ENCODE measurements at places on chromosomes 2 and 18.

- DNase-seq = no peak
Observed at GRCh38 chr2:214244847-214245246, 166.0 kb upstream of the VWC2L start.

DNA sequence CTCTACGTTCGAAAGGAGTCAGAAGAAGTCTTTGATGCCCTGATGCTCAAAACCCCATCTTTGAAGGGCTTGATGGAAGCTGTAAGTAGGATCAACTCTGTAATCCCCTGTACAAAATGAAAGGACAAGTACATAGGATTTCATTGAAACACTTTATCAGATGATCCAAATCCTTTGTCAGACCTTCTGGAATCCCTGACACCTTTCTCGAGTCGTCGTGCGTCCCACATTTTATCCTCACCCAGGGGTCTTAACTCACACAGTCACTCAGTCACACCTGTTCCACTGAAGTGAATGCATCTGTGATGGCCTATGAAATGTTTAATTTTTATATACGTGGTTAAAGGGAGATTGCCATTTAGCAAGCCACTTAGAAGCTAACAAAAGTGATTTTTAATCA lies 44.8 kb downstream of the GRHL1 start:
- DNase-seq = no peak

DNA sequence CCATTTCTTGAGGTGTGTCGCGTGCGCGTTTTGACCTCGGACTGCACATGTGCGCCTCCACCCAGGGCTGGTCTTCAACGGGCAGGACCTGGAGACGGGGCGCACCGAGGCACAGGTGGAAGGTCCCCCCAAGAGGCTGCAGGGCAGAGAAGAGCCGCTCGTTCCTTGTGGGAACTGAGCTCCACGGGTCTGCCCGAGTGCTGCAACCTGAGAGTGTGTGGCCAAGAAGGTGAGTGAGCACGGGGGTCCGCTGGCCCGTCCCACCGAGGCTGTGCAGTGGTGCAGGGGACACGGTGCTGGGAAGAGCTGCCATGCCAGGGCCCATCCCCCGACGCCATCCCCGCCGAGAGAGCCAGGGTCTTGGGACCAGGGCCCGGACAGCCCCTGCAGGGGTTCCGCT lies 268.3 kb downstream of the GALR1 start:
- DNase-seq = no peak

DNA sequence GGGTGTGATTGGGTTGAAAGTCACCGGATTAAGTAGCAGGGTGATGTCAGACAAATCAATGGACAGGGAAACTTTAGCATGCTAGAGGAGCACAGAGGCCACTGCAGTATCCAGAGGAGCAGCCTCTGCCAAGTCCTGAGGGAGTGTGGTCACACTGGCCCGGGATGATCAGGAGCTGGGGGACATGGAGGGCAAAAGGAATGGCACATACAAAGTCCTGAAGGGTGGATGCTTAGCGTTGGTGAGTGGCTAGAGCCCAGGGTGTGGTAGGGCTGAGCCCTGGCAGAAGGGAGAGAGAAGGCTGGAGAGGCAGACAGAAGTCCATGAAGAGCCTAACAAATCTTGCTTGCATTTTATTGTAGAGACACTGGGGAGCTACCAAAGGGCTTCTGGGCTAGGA lies 58.9 kb downstream of the RHBDD1 start:
- DNase-seq = no peak
